ENCODE measurements at places on chromosomes 1 and 21.

- DNase-seq = no peak
These were observed 31.4 kb upstream of the LEPR start for GRCh38 chr1:65388908-65389695.

- no peak for DNase-seq
These were observed 344.5 kb upstream of the GREM2 start for GRCh38 chr1:240956424-240956823.

DNA sequence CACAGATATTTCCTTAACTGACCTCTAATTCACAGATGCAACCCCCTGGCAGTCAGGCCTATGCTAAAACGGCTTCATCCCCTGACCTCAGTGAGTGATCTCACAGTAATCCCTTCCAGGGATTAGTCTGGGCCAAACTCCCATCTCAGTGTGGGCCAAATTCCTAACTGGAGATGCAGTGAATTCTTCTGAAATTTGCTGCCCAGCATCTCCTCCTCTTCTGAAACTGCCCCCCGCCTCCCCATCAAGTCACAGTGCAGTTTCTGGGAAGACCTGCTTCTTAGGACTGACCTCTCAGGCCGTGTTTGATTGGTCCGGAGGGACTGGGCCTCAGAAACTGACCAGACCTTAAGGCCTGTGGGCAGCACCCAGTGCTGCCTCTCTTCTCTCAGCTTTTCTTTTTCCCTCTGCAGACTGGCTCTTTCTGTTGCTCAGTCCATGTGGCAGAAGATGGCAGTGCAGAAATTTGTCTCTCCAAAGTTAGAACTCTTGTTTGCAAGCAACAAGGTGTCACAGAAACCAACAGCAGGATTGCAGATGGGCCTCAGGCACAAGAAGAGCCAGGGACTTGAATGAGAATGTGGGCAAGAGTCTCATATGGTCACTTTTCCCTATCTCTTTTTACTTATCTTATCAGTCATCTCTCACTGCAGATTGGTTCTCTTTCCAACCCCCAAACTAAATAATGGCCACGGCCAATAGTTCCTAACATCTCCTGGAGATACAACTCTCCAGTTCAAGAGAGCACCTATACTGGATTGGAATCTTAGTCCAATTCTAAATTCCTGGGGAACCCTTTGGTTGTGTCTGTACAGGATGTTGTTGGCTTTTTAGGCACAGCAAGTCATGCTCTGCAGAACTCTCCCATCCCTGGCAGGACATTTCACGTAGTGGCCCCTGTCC, 95.5 kb upstream of the RALGPS2 start:
- DNase-seq = no peak

GRCh38 chr1:178021950-178022349, 52.1 kb upstream of the SEC16B start:
- no peak for DNase-seq

- no peak for DNase-seq
These were observed 24.1 kb downstream of the SMYD3 start for GRCh38 chr1:246482805-246483568.

DNA sequence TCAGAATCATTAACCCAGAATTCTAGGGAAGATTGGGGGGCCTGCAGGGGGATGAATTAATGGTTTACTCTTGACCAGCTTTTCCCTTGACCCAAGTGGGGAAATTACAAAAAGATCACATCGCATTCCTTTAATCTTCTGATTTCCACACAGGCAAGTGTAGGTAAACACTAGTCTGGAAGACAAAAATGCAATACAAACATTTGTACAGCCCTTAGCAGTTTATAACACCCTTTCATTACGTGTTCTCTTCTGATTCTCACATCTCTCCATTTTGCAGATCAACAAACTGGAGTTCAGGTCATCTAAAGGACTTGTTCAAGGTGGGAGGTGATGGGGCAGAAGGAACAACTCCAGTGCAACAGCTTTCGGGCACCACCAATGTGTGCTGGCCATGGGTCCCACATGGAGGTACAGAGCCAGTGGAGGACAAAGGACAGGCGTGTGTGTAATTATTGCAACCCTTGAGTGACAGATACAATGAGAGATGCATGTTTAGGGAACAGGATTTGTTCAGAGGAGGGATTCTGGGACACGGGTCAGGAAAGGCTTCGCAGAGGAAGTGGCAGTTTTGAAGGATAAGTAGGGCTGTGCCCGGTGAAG, 20.4 kb downstream of the ATF3 start:
- no peak for DNase-seq

GRCh38 chr21:15018382-15018781, 46.4 kb downstream of the NRIP1 start:
- no peak for DNase-seq

DNA sequence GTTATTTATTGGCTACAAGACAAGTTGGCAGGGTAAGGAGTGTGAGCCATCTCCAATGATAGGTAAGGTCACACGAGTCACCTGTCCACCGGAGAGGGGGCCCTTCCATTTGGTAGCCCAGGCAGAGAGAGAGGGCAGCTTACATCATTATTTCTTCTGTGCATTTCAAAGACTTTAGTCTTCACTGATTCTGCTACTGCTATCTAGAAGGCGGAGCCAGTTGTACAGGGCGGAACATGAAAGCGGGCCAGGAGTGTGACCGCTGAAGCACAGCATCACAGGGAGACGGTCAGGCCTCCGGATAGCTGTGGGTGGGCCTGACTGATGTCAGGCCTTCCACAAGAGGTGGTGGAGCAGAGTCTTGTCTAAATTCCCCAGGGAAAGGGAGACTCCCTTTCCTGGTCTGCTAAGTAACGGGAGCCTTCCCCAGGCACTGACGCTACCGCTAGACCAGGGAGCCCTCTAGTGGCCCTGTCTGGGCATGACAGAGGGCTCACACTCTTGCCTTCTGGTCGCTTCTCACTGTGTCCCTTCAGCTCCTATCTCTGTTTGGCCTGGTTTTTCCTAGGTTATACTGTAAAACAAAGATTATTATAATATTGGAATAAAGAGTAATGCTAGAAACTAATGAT, 36.7 kb downstream of the ZNF695 start:
- peak; percentile 4 for DNase-seq

- DNase-seq = no peak
These were observed 20.6 kb downstream of the PYHIN1 start for GRCh38 chr1:158951956-158952355.

DNA sequence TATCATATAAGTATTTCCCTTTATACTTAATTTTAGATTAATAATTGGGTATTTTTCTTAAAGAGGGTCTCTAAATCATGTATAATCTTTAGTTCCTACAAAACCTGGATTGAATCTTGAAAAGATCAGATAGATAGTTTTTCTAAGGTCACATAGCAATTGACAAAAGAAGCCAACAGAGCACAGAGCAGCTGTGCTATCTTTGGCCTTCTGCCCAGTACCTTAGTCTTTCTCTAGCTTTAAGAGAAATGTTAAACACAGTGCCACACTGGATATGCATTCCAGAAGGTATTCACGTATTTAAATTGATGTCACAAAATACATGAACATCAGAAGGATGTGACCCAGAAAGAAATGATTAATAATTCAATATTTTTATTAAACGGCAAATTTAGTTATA, 86.8 kb downstream of the C21orf91 start:
- DNase-seq = no peak

- DNase-seq = no peak
These were observed 116.7 kb downstream of the CDC7 start for GRCh38 chr1:91617285-91617765.

- no peak for DNase-seq
These were observed 391 bp upstream of the KIAA1614 start for GRCh38 chr1:180912211-180912800.

GRCh38 chr1:96425382-96426129, 296.0 kb upstream of the PTBP2 start:
- no peak for DNase-seq

GRCh38 chr1:11488966-11489625, 10.1 kb downstream of the DISP3 start:
- DNase-seq = no peak

DNA sequence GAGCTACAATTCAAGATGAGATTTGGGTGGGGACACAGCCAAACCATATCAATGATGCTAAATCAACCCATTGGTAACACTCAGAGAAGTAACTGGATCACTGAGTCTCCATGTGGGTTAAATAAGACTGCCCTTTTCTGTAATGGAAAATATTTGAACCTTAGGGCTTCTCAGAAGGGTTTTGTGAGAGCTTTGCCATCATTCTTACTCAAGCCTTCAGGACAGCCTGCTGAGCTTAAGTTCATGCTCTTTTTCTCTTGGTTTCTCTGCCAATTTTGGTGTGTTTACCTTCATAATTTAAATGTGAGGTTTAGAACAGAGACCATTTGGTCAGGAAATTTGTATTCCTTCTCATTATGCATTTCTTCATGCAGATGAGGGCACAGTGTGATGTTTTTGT, 74.7 kb downstream of the DISC1 start:
- DNase-seq = no peak

DNA sequence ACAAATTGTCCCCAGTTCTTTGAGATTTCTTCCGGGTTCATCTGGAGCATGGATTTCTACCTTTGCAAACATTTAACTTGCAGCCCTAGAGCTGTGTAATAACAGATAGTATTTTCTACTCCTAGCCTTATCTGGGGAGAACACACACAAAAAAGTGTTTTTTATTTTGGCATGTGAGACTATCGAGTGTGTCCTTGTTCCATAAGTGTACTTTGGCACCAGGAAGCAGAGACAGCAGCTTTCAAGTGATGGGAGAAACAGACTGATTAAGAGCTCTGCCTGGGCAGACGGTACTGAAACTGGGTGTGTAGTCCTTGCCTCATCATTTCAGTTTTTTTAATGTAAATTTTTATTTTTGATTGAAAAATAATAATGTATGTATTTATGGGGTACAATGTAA, 297.4 kb downstream of the ST6GALNAC3 start:
- DNase-seq = no peak

GRCh38 chr21:38861989-38862683, 56.4 kb downstream of the ETS2 start:
- DNase-seq = no peak

- no peak for DNase-seq
These were observed 155.7 kb downstream of the PTPRU start for GRCh38 chr1:29392036-29392435.

DNA sequence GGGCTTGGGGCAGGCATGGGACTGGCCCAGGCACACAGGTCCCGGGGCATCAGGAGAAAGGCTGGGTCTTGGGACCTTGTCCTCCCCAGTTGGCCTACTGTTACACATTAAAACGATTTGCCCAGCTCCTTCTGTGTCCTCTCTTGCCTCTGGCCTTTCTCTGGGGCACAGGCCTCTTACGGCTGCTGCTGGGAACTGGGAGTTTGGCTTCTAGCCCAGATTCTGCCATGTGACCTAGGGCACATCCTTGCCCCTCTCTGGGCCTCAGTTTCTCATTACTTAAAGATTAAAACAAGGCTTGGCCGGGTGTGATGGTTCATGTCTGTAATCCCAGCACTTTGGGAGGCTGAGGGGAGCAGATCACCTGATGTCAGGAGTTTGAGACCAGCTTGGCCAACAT, 14.0 kb downstream of the KDF1 start:
- DNase-seq = no peak

- no peak for DNase-seq
These were observed 153.9 kb upstream of the TIAM1 start for GRCh38 chr21:31497914-31498313.

DNA sequence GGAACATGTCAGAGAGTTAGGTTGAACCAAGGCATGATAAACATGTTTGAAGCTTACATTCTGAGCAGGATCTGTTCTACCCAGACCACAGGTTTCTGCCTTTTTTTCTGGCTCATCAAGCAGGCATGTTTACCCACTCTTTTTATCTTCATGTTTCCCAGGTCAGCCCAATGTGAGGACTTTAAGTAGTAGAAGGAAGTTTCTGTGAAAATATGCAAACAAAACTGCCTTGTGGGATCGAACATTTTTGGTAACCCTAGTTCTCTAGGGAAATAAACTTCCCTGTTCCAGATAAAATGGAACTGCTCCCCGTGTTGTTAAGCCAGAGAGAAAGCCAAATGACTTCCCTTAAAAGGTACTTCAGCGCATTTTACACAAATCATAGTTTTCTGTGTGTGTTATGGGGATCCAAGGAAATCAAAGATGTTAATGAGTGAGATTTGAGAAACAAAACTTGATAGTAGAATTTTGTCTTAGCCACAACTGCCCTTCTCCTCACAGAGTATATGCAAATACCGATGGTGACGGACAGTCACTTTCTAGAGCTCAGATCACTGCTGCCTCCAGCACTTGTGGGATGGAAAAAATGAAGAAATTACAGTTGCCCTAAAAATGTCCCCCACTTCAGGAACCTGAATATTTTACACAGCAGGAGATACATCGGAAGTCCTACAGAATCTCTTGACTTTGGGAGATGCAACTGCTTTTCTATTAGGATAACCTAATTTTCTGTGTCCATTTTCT, 765 bp upstream of the HIPK1 start:
- no peak for DNase-seq

DNA sequence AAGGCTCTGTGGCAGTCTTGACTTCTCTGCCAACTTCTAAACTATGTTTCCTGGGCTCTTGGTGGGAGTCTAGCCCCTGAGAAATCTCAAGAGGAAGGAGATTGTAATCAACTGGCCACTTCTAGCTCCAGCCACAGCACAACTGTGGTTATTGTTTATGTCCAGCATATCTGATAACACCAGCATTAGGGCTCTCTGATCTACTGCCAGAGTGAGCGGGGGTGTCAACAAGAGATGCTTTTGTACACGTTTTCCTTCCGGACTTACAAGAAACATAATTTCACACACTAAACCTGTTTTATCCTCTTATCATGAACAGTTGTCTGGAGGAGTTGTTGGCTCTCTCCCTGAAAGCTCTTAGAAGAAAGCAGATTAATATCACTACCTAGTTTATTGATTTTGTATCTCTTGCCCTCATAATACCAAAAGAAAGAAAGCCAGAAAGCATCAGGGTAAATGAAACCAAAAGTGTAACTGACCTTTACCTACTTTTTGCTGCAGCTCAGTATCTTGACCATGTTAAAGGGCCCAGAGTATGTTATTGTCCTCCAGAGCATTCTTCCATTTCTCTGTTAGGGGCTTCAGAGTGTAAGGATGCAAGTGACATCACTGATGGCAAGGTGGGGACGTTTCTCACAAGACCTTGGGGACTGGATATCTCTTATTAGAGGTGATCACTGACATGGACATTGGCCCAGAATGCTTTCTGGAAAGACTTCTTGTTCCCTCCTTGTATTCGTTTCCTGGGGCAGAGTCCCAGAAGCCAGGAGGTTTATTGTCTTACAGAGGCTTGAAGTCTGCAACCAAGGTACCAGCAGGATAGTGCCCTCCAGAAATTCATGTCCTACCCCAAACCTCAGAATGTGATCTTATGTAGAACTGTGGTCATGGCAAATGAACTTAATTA, 9.6 kb upstream of the SH2D1B start:
- DNase-seq = no peak

- no peak for DNase-seq
These were observed 41.7 kb upstream of the C8B start for GRCh38 chr1:57007472-57007871.

DNA sequence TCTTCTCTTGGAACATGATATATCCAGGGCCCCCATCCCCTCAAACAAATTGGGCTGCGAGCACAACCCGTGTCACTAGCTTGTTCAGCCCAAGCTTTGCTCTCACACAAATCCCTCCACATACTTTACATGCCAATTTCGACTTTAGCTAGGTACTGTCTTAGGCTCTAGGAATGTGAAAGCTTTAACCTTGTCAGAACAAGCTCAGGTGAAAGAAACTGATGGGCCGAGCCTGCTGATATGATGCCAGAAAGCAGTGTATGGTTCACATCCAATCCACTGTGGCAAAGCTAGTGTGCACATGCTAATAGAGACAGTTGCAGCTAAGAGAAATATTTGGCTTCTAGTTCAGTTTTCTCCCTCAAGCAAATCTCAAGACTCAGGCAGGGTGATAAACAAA, 79.5 kb downstream of the TNFSF18 start:
- DNase-seq = no peak

Measured in T-helper 1 cell (primary cell).